Occipital lobe (tissue), 3 donors: ENCODE measurements at places on chromosomes 13 and 19. TPM values are rescaled to one million over a fixed set of nuclear protein-coding genes. Genes with fewer than 3 reads are reported as not detected.

DNA sequence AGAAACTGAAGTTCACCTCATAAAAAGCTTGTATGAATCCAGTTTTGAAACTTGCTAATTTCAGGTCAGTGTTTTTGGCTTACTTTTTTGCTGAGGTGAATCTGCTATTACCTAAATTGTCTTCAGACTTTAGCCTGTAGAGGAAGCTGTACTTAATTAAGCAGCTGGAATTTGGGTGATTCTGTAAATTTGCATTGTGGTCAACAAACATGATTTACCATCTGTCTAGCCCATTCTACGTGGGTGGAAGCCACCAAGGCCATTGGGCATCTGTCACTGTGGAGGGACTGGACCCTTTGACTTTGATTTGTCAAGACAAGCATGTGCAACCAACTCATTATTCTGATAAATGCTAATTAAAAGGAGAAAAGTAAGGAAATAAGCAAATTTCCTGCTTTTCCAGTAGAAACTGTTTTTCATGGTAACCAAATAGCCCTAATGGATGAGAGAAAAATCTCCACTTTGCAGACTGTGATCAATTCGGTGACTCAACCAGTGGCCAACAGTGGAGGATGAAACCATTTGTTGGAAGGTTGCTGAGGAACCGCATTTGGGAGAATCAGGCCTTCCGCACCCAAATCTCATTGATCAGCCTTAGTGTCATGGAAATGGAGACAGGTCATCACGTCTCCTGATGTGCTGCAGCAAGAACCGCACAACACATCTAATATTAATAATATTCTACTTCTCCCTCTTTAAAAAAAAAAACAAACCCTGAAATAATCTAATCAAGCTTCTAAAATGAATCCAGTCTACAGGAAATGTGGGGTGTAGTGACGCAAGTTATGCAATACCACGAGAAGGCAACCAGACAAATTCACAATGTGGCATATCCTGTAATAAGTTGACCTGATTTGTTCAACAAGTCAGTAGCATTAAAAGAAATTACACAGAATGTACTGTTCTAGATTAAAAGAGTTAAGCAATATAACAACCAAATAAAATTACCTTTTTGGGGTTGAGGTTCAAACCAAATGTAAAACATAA lies 54.3 kb downstream of the GARRE1 start:
- no peak for DNase-seq

GRCh38 chr19:55116232-55116858 lies 1.1 kb downstream of the PPP1R12C start:
- peak; percentile 63 for DNase-seq

The TNFSF13B gene
- 0.78 TPM for total RNA-seq

The MYO1F gene
- total RNA-seq = 1.7 TPM

DNA sequence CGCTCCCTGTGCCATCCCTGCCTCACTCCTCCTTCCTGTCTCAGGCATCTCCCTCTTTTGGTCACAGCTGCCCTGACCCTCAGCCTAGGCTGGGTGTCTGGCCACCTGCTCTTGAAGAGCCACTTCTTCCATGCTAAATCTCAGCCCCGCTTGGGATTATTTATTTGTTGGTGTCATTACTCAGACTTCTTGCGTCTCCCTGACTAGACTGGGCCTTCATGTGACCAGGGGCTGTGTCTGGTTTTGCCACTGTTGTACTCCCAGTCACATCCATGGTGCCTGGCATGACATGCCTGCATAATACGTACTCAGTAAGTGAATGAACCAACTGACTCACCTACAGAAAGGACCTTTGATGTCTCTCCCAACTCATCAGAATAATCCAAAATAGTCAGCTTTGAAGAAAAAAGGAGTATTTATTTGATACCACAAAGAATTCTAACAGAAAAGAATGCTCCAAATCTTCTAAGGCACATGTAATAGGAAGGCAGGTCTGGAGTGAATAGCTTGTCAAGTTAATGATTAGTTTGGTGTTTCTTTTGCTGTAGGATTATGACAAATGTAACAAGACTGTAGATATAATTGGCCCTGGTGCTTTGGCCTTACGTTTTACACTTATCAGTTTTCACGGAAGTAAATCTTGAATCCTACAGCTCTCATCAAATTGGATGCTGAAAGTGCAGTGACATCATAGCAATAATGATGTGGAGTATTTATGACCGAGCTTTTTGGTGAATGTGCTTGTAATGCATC lies 84.0 kb downstream of the ALOX5AP start:
- DNase-seq = no peak

DNA sequence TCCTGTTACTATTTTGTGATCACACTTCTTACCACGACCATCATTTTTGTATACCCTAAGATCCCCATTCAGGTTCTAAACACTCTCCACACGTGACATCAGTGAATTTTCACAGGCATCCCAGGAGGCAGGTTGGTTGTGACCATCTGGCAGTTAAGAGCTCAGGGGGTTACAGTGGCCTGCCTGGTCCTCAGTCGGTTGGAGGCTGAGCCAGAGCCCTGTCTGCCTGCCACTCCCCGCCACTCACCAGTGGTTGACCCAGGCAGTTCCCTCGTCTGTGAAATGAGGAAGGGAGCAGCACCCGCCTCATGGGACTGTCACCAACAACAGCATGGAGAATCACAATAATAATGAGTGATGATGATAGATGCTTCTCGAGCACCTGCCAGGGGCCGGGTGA lies 36.4 kb upstream of the EHD2 start:
- no peak for DNase-seq

GRCh38 chr19:46225558-46226004 lies 4.0 kb upstream of the IGFL1 start:
- no peak for DNase-seq

- no peak for DNase-seq
Observed at GRCh38 chr13:44116562-44117332, 237.0 kb downstream of the LACC1 start.

- no peak for DNase-seq
Observed at GRCh38 chr13:50198508-50198907, 183.3 kb downstream of the KCNRG start.

The TUBB4A gene
- 135 TPM for total RNA-seq

The PROZ gene
- total RNA-seq = not detected

- peak; percentile 69 for DNase-seq
Observed at GRCh38 chr19:18119717-18120105, 22.1 kb downstream of the MAST3 start.

The CRB3 gene
- total RNA-seq = not detected

The ZNF829 gene
- total RNA-seq = 8.7 TPM

GRCh38 chr13:91406619-91407018 lies 8.2 kb downstream of the GPC5 start:
- no peak for DNase-seq

The NALCN gene
- 28.5 TPM for total RNA-seq

The LIN7B gene
- 28.7 TPM for total RNA-seq

DNA sequence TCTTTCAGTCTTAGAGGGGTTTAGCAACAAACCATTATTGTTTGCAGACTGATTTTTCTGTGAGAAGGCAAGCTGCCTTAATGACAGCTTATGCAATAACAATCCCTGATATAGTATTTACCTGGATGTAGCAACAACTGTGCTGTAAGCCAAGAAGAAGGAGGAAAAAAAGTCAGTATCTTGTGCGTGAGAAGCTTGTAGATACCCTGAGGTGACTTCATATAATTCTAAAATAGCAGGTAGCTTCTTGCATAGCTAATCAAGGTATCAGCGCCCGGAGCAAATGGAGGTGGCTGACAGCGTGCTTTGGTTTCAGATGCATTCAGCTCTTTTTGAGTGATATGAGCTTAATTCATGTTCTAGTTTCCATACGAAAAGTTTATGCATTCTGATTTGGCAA lies 309.8 kb downstream of the KLF5 start:
- DNase-seq = no peak

DNA sequence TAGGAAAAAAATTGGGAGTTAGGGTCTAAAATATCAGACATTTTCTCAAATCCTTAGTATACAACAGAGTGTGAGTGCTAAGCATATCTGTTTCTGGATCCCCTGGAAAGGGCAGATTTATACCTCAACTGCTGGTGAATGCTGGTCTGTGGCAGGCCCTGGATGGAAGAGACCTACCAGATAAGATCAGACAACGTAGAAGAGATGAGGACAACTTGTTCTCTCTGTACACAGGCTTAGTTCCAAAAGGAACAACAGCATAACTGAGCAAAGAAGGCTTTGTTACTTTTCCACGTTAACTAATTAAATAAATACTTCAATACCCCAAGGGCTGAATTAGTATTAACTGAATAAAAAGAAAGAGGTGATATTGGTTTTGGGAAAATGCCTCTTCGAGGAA lies 1277.3 kb downstream of the SLITRK5 start:
- DNase-seq = no peak

DNA sequence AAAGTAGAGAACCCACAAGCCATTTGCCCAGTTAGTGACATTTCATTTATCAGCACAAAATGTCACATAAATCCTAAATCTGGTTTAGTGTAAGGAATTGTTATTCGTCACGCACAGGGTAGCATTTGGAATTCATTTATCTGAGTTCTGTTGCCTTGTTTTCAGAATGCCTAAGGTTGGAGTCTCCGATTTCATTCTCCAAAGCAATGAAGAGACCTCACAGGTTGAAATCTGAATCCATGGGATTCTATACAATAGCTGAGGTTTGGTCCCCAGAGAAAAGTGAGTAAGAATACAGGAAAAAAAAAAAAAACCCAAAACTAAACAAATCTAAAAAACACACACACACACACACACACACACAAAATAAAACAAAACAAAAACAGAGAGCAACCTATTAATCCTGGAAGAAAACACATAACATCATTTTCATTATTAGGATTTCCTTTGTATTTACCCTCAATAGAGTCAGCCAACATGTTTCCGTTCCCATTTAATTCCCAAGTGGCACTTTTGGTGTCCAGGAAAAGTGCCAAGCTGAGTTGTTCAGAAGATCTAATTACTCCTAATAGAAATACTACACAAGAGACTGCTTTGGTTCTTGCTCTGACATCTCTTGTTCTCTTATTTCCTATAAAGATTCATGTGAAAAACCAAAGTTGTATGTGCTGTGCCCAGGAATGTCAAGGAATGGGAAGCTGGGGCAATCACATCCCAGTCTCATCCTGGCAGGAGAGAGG lies 36.2 kb upstream of the LRCH1 start:
- no peak for DNase-seq

DNA sequence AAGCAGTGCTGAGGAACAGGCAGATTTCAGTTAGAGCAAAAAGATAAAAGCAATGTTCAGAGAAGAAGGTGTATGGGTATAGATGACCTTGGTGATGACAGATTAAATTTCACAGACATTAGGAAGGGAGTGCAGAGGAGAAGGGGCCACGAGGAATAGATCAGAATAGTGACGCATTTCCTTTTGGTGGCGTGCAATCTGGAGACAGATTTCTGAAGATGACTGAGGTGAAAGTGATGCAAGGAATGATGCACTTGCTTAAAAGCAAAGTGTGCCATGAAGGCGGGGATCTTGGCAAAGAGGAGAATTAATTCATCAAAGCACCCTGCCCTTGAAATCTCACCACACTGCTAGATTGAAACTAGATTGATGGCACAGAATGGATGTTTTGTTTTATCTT lies 202.4 kb downstream of the ITGBL1 start:
- no peak for DNase-seq

DNA sequence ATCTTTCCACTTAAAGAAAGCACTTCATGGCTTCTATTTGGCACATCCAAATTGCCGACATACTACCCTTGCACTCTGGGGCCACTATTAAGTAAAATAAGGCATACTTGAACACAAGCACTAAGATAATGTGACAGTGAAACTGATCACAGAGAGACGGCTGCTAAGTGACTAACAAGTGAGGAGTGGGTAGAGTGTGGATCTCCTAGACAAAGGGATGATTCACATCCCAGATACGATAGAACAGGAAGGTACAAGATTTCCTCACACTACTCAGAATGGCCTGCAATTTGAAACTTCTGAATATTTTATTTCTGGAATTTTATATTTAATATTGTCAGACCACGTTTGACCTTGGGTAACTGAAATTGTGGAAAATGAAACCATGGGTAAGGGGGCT lies 1721.8 kb upstream of the SPRY2 start:
- DNase-seq = no peak

DNA sequence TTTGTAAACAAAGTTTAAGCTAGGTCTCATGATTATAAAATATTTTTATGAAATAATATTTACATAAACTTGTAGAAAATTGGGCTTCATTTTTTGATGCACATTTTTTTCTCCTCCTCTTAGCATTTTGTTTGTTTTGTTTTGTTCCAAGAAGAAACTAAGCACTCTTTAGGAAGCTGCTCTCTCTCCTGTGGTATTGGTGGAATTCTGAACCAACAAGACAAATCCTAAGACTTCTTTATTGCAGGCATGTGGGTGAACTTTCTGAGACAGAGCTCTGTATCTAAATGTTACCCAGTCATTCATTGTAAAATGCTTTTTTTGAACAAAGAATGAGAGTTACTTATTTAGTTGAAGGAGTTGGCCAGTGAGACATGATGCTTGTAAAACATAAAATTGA lies 39.3 kb downstream of the LMO7 start:
- no peak for DNase-seq

DNA sequence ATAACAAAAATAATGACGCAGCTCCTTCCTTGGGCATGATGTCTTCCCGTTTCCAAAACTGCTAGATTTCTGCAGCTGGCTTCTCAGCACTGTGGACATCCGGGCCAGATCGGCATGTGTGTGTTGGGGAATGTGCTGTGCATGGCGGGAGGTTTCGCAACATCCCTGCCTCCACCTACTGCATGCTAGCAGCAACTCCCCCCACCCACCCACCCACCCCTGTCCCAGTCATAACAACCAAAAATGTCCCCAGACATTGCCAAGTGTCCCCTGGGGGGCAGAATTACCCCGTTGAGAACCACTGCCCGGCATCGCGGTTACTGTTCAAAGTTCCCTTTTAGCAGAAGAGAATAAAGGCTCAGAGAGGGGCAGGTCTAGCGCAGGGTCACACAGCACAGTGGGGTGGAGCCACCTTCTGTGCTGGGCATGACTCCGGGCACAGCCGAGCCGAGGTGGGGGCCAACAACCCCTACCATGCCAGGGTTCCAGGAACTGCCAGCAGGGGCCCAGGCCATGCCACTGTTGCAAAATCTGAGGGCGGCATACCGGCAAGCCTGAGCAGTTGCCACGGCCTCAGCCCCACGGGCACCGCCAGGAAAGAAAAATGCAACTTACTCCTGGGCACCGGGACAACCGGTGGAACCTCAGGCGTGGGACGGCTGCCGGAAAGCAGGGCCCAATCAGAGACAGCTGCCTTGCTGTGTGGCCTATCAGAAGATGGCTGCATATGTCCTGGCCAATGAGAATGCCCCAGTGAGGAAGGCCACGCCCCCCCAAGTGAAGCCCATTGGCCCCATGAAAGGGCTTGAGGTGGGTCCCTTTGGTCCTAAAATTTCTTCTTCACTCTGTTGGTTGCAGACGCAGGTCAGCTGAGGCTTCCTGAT lies 22.5 kb upstream of the NFIC start:
- DNase-seq = peak; percentile 76

- no peak for DNase-seq
Observed at GRCh38 chr13:112449545-112449930, 73.4 kb downstream of the SPACA7 start.

- DNase-seq = no peak
Observed at GRCh38 chr19:33872445-33873320, 76.0 kb downstream of the KCTD15 start.

The ZNF146 gene
- 86.9 TPM for total RNA-seq

- DNase-seq = no peak
Observed at GRCh38 chr19:39805104-39805503, 26.4 kb downstream of the LEUTX start.

- DNase-seq = no peak
Observed at GRCh38 chr19:45477713-45478453, 10.1 kb downstream of the FOSB start.

- no peak for DNase-seq
Observed at GRCh38 chr19:1392939-1393530, 8.3 kb downstream of the GAMT start.
